ENCODE measurements at places on chromosomes 2 and 18. TPM values are rescaled to one million over a fixed set of nuclear protein-coding genes. Genes with fewer than 3 reads are reported as not detected.

- no peak for DNase-seq
- H3K36me3 ChIP-seq: no peaks in the 10 kb centered on the region
- no peak overlapping the region for H3K4me3 ChIP-seq
- no peak overlapping the region for H3K27ac ChIP-seq
- no peaks in the 10 kb centered on the region for H3K27me3 ChIP-seq
- no peaks in the 10 kb centered on the region for H3K4me1 ChIP-seq
Observed at GRCh38 chr18:75376004-75376403, 51.5 kb downstream of the SMIM21 start.

Gene CD207
- total RNA-seq: not detected

DNA sequence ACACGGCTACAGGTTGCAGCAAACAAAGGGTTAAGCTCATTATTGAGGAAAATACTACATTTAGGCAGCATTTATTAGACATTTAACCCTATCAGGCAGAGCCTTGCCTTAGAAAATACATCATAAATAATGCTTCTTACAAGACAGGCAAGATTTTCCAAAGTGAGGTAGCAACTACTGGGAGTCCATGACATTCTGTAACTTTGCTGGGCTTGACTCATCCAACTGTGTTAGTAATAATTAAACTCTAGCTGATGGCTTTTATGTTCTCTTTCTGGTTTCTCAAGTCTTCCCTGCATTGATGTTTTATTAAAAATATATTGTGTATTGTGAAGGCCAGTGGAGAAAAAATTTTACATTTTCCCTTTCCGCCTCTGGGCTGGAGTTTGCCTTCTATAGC lies 291.3 kb downstream of the AFF3 start:
- no peak overlapping the region for H3K4me3 ChIP-seq
- H3K27me3 ChIP-seq: no peaks in the 10 kb centered on the region
- H3K4me1 ChIP-seq: no peaks in the 10 kb centered on the region
- no peaks in the 10 kb centered on the region for H3K36me3 ChIP-seq
- no peak overlapping the region for H3K27ac ChIP-seq

DNA sequence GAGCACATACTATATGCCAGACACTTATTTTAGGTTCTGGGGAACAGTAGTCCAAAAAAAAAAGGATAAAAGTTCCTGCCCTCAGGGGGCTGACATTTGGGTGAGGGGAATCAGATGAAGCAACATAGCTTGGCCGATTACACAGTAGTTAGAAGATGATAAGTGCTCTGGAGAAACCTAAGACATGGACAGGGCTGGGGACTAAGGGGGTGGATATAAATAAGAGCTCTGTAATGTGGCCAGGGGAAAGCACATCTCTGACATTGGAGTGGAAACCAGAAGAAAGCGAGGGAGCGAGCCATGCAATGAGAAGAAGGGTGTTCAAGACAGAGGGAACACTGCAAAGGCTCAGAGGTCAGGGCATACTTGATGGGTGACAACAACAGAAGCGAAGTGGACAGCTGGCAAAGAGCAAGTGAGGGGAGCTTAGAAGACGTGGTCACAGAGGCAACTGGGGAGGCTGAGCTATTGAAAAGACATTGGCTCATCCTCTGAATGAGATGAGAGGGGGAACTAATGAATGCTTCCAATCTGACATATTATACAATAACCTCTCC lies 11.4 kb downstream of the TMEM182 start:
- H3K36me3 ChIP-seq: no peaks in the 10 kb centered on the region
- no peaks in the 10 kb centered on the region for H3K4me1 ChIP-seq
- no peak overlapping the region for H3K4me3 ChIP-seq

Gene TRIB2
- total RNA-seq: 6.4 TPM

DNA sequence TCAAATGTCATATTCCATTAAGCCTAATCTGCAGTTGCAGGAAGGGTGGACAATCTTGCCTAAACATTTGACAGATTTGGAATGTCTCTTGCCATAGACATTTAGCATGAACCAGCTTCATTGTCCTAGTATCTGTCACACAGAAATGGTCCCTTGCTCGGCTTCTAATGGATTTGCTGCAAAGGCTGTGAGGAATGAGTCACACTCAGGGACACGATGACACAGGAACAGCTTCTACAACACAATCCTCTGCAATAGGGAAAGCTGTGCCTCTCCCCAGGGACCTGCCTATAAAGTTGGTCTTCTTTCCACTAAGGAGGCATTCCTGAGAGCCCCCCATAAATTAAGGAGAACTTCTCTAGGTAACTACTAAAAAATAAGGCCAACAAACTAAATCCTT lies 155.1 kb upstream of the L3MBTL4 start:
- H3K36me3 ChIP-seq: no peaks in the 10 kb centered on the region
- no peak overlapping the region for H3K27ac ChIP-seq
- no peak overlapping the region for H3K4me3 ChIP-seq
- DNase-seq: no peak
- no peaks in the 10 kb centered on the region for H3K4me1 ChIP-seq

Gene WBP1
- 1.8 TPM for total RNA-seq

GRCh38 chr18:34114996-34115395 lies 109.7 kb downstream of the NOL4 start:
- no peaks in the 10 kb centered on the region for H3K4me1 ChIP-seq
- no peaks in the 10 kb centered on the region for H3K36me3 ChIP-seq
- DNase-seq: no peak
- H3K4me3 ChIP-seq: no peak overlapping the region

GRCh38 chr2:27587025-27587424 lies 4.2 kb downstream of the ZNF512 start:
- H3K27me3 ChIP-seq: no peaks in the 10 kb centered on the region
- H3K4me1 ChIP-seq: peaks cover 39% of the 10 kb centered on the region
- no peak overlapping the region for H3K4me3 ChIP-seq

- H3K4me1 ChIP-seq: no peaks in the 10 kb centered on the region
- no peak overlapping the region for H3K4me3 ChIP-seq
- peak; percentile 6 for DNase-seq
Observed at GRCh38 chr2:53473236-53473635, 294.4 kb upstream of the CHAC2 start.

GRCh38 chr2:225400060-225400511 lies 576 bp downstream of the NYAP2 start:
- no peaks in the 10 kb centered on the region for H3K27me3 ChIP-seq
- no peak overlapping the region for H3K27ac ChIP-seq
- H3K4me1 ChIP-seq: no peaks in the 10 kb centered on the region

- peak; percentile 64 for DNase-seq
- H3K36me3 ChIP-seq: no peaks in the 10 kb centered on the region
- no peak overlapping the region for H3K27ac ChIP-seq
- H3K4me1 ChIP-seq: no peaks in the 10 kb centered on the region
Observed at GRCh38 chr2:225889452-225889851, 489.9 kb downstream of the NYAP2 start.

GRCh38 chr18:1350931-1351450 lies 446.3 kb downstream of the ADCYAP1 start:
- DNase-seq: no peak
- H3K4me3 ChIP-seq: no peak overlapping the region
- no peak overlapping the region for H3K27ac ChIP-seq
- no peaks in the 10 kb centered on the region for H3K4me1 ChIP-seq
- no peaks in the 10 kb centered on the region for H3K36me3 ChIP-seq

Gene DSG4
- total RNA-seq: not detected

DNA sequence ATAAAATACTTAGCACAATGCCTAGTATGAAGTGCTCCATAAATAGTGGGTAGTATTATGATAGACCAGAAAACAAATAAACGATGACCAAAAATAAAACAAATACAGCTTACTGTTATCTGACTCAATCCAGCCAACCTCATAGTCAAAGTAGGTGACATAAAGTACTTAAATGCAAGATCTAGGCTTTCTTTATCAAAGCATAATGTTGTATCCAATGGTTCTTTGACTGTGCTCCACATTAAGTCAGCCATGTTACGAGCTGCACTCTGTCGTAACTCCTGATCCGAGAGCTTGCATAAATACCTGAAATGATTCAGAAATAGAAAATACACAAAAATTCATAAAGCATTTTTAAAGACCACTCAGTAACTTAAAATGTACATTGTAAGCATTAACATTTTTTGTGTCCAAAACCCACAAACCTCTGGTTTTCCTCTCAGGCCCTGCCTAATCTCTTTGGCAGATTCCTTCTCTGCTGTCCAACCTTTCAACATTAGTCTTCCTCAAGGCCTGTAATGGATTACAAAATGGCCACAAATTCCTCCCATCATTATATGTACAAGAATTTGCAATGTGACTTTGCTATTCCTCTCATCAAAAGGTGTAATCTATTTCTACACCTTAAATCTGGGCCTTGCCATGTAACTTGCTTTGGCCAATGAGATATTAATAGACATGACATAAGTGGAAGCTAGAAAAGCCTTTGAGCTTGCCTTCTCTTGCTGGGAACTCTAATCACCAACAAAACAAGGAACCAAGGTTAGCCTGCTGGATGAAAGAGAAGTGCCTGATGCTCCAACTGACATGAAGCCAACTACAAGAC lies 90.6 kb downstream of the USP34 start:
- H3K4me1 ChIP-seq: peaks cover 10% of the 10 kb centered on the region
- H3K4me3 ChIP-seq: no peak overlapping the region
- peaks cover 77% of the 10 kb centered on the region for H3K36me3 ChIP-seq
- no peak for DNase-seq

- H3K4me3 ChIP-seq: no peak overlapping the region
- H3K36me3 ChIP-seq: peaks cover 6% of the 10 kb centered on the region
- no peak overlapping the region for H3K27ac ChIP-seq
- H3K4me1 ChIP-seq: peaks cover 9% of the 10 kb centered on the region
Observed at GRCh38 chr2:134152045-134153010, 101.5 kb upstream of the MGAT5 start.

DNA sequence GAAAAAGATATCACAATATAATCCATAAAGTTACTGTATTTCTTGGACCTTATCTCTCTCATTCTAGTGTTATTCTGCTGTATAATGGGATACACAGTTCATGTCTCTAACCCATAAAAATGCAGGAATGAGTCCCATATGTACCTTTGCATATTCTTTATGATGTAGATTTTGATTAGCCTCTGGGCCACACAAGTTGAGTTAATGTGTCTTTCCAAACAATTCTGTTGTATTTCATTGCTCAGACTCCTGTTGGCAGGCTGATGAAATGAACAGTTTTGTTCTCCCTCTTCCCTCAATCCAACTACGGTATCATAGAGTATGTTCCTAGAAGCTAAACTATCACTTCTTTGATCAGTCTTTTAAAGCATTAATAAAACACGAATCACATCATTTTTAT lies 113.2 kb upstream of the SATB2 start:
- H3K36me3 ChIP-seq: no peaks in the 10 kb centered on the region
- no peak for DNase-seq
- H3K4me3 ChIP-seq: no peak overlapping the region

Gene UBE2F
- total RNA-seq: 87.0 TPM

GRCh38 chr2:24711865-24712264 lies 81.3 kb downstream of the PTRHD1 start:
- peak; percentile 35 for DNase-seq
- H3K4me1 ChIP-seq: no peaks in the 10 kb centered on the region
- no peak overlapping the region for H3K27ac ChIP-seq
- no peak overlapping the region for H3K4me3 ChIP-seq
- H3K27me3 ChIP-seq: no peaks in the 10 kb centered on the region
- peaks cover 60% of the 10 kb centered on the region for H3K36me3 ChIP-seq

Gene SIX3
- not detected for total RNA-seq

Gene ERMN
- total RNA-seq: 0.58 TPM

- no peak overlapping the region for H3K27ac ChIP-seq
- no peaks in the 10 kb centered on the region for H3K27me3 ChIP-seq
- peaks cover 4% of the 10 kb centered on the region for H3K36me3 ChIP-seq
- no peaks in the 10 kb centered on the region for H3K4me1 ChIP-seq
Observed at GRCh38 chr18:13481820-13482617, 244.3 kb downstream of the FAM210A start.

GRCh38 chr2:180662521-180662920 lies 317.9 kb upstream of the UBE2E3 start:
- no peak for DNase-seq
- H3K27ac ChIP-seq: no peak overlapping the region
- H3K36me3 ChIP-seq: no peaks in the 10 kb centered on the region

- H3K27me3 ChIP-seq: no peaks in the 10 kb centered on the region
- DNase-seq: no peak
- no peaks in the 10 kb centered on the region for H3K36me3 ChIP-seq
- no peak overlapping the region for H3K27ac ChIP-seq
- no peaks in the 10 kb centered on the region for H3K4me1 ChIP-seq
Observed at GRCh38 chr2:133521146-133521745, 47.0 kb downstream of the NCKAP5 start.

Gene SERPINB11
- total RNA-seq: not detected

DNA sequence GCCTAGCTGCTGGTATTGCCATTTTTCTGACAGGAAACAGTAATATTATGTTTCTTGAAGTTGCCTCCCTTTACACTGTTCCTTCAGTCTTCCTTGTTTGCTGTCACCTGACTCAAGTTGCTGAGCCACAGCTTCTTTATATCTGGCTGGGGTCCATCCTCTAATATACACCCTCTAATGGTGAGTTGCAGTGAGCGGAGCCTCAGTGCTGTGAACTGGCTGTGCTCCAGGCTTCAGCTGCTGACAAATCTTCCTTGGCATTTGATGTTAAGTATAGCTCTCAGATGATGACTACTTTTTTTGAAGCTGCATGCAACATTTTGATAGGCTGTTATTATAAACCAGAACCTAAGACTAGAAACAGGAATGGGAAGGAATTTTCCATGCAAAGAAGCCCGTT lies 366.7 kb downstream of the NUP35 start:
- no peaks in the 10 kb centered on the region for H3K36me3 ChIP-seq
- no peak overlapping the region for H3K4me3 ChIP-seq
- peaks cover 5% of the 10 kb centered on the region for H3K4me1 ChIP-seq
- H3K27ac ChIP-seq: no peak overlapping the region

GRCh38 chr2:165863810-165864261 lies 69.8 kb upstream of the GALNT3 start:
- H3K27ac ChIP-seq: no peak overlapping the region
- DNase-seq: no peak
- no peaks in the 10 kb centered on the region for H3K4me1 ChIP-seq
- no peaks in the 10 kb centered on the region for H3K27me3 ChIP-seq

- no peaks in the 10 kb centered on the region for H3K27me3 ChIP-seq
- no peaks in the 10 kb centered on the region for H3K36me3 ChIP-seq
- H3K4me3 ChIP-seq: no peak overlapping the region
- H3K27ac ChIP-seq: no peak overlapping the region
- DNase-seq: no peak
- H3K4me1 ChIP-seq: peaks cover 15% of the 10 kb centered on the region
Observed at GRCh38 chr2:160042054-160042453, 20.4 kb downstream of the PLA2R1 start.

- no peak overlapping the region for H3K27ac ChIP-seq
- H3K4me3 ChIP-seq: no peak overlapping the region
- DNase-seq: no peak
- H3K36me3 ChIP-seq: no peaks in the 10 kb centered on the region
Observed at GRCh38 chr2:140596447-140596846, 1534.4 kb downstream of the LRP1B start.

Gene FBXO41
- total RNA-seq: 16.8 TPM

GRCh38 chr2:240018071-240018750 lies 6.9 kb downstream of the NDUFA10 start:
- H3K4me1 ChIP-seq: peaks cover 21% of the 10 kb centered on the region
- peaks cover 81% of the 10 kb centered on the region for H3K36me3 ChIP-seq
- no peak overlapping the region for H3K4me3 ChIP-seq

- no peaks in the 10 kb centered on the region for H3K36me3 ChIP-seq
- no peaks in the 10 kb centered on the region for H3K27me3 ChIP-seq
- no peaks in the 10 kb centered on the region for H3K4me1 ChIP-seq
- DNase-seq: no peak
- H3K27ac ChIP-seq: no peak overlapping the region
Observed at GRCh38 chr2:227374158-227374557, 4.9 kb downstream of the TM4SF20 start.
